Right forelimb (tissue), 1 donor: ENCODE measurements at places on chromosomes 7 and 10.
A peak's percentile ranks its signal among the peaks of the same experiment; 100 is the strongest.

DNA sequence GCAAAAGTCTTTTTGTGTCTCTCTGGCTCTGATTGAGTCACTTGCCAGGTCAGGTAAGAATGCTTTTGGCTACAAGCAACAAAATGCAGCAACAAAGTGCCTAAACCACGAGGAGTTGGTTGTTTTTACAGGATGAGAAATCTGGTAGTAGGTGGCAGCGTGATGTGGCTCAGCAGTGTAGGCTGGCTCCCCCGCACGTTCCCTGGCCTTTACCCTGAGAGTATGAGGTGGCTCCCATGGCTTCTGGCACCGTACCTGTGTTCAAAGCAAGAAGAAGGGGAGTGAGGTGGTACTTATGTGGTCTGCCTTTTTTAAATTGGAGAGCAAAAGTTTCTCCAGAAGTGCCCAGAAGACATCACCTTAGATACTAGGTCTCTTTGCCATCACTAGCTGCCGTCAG, 11.7 kb downstream of the PRKRIP1 start:
- DNase-seq, result no peak

GRCh38 chr10:47190802-47191450, 109.1 kb upstream of the GDF10 start:
- no peak for DNase-seq

GRCh38 chr7:94276795-94277194, 117.9 kb upstream of the COL1A2 start:
- DNase-seq, result no peak

DNA sequence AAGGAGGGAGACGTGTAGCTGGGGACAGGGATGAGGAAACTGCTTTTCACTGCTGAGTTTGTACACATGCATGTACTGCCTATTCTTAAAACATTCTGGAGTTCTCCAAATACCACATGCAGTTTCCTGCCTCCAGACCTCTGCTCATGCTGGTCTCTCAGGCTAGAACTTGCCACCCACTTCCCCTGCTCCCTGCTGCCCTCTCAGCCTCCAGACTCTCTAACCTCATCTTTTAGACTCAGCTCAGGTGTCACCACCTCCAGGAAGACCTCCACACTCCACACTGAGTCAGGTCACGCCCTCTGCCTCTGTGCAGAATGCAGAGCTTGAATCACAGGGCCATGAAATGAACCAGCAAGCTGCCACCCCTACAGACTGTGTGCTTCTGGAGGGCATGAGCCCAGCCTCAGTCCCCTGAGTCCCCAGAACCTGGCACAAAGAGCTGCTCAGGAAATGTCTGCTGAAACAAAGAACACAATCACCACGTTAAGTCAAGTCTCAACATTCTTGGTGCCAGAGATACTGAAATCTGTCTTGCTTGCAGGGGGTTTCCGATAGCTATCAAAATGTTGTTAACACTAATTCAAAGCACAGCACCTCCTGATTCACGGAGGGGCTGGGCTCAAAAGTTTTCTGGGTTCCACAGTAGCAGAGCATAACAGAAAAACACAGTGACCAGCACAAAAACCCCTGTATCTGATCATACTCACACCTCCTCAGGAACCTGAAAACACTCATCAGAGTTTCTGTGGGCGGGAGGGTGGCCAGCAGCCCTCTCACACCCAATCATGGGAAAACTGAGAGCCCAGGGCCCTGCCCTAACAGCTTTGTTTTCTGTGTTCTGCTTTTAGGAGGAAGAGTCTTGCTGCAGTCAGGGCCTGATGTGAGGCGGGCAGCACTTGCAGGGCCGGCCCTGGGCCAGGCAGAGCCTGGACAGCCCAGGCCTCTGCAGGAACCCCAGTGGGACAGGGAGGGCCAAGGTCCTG, 21.1 kb downstream of the FAM53B start:
- DNase-seq, result no peak

GRCh38 chr10:4127518-4128315, 342.7 kb upstream of the KLF6 start:
- no peak for DNase-seq

DNA sequence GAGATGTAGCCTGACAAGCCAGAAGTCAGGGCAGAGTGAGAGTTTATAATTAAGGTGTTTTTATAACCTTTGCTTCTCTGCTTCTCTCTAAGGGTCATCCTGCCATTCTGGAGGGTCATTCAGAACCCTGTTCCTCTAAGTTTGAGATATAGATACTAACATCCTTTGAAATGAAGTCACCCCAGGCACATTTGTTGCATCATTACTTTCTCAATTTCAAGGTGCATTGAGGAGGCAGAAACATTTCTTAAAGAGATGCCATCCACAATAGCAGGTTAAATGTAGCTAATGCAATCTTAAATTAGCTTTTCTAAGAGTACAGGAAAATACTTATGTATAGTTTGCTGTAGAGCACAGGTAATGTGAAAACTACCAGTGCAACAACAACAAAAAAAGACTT, 106.4 kb downstream of the LRRC4 start:
- no peak for DNase-seq

DNA sequence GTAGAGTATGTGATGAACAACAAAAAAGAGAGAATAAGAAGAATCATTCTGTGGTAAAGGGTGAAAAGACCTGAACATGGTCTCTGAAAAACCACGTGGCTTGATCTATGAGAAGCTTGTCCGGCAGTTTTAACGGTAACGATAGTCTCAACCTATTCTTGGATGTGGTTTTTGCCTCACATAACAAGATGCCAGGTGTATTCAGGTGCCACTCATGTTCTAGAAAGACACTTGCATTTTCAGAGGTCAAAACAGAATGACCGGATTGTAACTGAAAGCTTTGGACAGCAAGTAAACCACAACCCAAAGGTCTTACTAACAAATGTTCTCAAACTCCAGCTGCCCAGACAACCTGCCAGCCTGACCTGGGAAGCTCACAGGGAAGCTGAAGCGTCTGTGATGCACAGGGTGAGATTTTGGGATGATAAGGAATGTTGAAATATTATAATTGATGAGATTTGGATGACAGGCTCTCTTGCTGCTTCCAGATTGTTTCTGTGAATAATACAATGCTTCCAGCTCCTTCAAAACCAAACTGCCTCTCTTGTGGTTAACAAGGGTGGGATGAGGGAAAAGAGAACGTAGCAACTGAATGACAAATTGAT, 137.4 kb upstream of the GRB10 start:
- DNase-seq, result no peak

- DNase-seq, result no peak
These were observed 19.5 kb downstream of the C10orf67 start for GRCh38 chr10:23325132-23325531.

DNA sequence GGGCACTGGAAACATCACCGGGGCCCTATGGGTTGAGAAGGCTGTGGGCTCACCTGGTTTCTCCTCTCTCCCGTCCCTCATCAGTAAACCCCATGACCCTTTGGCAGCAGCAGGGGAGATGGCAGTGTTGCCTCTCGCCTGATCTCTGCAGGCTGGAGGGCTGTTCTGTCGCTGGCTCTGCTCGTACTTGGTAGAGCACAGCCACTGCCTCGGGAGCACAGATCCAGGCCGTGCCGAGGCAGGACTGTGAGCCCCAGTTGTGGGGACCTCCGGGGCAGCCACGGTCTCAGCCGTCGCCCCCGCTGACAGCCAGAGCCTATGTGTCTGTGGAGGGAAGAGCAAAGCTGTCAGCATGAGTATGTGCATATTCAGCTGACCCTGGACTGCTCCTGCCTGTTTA, 94.9 kb downstream of the PTPRE start:
- DNase-seq, result peak; percentile 30

GRCh38 chr10:124436191-124436638, 13.6 kb downstream of the NKX1-2 start:
- DNase-seq, result no peak

- DNase-seq, result no peak
These were observed 152.6 kb downstream of the RAPGEF5 start for GRCh38 chr7:22204312-22204711.

DNA sequence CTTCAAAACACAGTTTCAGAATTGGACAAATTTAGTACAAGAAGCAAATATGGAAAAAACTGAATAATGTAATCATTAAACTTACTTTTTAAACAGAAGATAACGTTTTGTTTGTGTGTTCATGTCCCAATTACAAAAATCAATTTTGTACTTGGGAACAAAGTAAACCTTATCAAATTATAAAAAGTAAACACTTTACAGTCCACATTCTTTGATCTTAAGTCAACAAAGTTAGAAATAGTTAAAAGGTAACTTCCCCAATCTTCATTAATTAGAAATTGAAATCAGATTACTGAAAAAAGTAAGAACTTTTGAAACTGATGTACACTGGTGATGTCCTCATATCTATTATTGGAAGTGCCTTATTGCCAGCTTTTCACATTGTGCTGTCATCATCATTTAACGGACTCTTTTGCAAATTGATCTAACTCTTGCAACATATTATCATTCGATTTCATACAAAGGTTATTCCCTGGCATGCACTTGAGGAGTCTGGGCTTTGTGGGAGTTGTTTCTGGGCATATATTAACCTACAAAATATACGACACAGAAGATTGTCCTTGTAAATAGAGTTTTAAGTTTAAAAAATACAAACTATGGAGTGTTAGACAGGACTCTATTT, 15.1 kb upstream of the CYP2E1 start:
- no peak for DNase-seq

DNA sequence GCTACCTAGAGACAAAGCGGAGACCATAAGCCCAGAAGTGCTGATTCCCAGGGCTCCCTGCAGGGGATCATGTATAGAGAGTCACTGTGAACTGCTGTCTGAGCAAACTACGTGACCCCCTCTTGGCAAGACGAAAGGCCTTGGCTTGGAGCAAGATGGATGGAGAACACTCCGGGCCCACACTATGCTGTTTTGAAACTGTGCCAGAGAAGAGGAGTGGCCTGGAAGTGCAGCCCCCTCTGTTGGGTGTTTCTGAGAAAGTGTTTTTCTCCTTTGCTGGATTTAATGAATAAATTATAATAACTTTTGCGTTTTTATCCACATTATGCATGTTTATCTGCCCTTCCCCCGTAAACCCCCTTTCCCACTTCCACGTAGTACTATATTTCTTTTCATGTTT, 639.3 kb upstream of the GALNT17 start:
- no peak for DNase-seq

DNA sequence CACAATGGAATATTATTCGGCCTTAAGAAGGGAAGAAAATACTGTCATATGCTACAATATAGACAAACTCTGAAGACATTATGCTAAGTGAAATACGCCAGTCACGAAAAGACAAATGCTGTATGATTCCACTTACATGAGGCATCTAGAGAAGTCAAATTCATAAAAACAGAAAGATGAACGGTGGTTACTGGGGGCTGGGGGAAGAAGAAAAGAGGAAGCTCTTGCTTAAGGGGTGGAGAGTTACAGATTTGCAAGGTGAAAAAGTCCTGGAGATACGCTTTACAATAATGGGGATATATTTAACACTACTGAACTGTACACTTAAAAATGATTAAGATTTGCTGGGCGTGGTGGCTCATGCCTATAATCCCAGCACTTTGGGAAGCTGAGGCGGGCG, 49.0 kb downstream of the PSMC2 start:
- DNase-seq, result no peak

DNA sequence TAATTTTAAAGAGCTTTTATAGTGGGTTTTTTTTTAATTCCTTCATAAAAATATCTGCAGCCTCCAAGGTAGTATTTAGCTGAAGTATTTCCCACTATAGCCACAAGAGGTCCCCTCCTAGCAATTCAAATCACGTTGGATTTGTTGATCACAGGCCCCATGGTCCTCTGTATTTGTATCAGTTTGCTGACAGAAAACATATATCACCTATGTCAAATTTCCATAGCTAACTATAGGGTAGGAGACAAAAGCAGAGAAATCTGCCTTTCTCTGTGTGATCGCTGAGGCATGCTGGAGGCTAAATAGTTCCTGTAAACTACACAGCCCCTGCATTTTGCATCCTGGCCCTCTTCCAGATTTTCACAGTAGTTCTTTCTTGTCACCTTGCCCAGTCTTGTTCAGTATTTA, 1.7 kb upstream of the CTNNA3 start:
- peak; percentile 48 for DNase-seq

DNA sequence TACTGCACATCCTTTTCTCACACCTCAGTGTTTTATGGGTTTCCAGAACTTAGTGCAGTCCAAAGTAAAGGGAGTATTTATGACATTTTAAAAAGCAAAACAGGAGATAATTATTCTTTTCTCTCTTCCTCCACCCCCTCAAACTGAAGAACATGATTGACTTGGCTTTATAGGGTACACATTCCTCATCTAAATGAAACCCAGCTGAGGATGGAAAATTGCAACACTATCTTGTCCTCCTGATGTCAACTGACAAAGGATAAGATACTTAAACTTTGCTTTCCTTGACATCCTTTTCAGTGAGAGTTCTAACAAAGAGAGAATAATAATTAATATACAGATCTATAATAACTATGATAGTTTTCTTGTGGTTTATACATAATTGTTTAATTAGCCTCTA, 299.1 kb downstream of the BBS9 start:
- no peak for DNase-seq

DNA sequence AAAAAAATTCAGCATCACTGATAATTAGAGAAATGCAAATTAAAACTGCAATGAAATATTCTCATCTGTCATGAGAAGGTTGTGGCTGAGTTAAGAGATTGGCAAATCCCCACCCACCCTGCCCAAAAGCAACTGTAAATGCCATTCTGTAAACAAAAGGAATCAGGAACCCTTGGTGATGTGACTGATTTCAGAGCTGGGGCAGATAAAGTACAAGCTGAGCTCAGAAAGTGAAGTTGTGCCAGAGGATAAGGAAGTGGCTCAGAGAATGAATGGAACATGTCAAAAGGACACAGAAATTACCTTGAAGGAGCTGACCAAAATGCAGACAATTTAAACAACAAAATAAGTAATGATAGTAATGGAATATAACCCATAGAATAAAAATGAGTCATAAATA, 32.7 kb upstream of the ARMS2 start:
- DNase-seq, result no peak

- DNase-seq, result no peak
These were observed 49.7 kb downstream of the FAM241B start for GRCh38 chr10:69679736-69680135.

DNA sequence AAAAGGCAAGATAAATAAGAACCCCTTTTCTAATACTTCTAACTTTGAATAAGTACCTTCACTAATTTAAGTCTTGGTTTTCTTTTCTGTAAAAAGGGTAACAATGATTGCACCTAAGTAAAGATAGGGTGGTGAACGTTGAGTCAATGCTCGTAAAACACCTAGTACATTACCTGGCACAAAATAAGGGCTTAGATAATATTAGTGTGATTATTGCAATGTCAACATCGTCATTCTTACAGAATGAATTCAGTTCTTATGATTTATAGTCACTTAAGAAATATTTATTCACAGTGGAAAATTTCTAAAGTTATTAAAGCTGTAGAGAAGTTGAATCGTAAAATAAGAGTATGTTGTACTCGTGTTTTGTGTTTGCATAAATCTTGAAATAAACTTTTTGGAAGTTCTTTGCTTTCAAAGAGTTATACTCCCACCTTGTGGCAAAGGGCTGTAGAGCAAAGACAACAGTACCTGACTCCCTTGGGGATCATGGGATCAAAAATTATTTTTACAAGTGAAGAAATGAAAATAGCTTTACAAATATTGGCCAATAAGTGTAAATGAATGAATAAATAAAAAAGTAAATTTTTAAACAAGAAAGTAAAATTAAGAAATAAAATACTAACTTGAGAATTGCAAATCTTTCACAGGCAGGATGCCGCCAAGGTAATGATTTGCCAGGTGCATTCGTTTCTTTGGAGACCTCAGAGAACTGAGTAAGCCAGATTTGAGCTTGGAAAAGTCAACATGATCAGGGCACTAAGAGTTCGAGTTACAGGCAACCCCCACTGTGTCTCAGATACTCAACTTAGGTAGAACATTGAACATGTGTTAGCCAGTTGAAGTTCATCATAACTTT, 285.8 kb upstream of the CACNA2D1 start:
- DNase-seq, result no peak

- no peak for DNase-seq
These were observed 172.1 kb downstream of the FRMD4A start for GRCh38 chr10:14158575-14158974.
